H1 (cell line): ENCODE measurements at places on chromosomes 1 and 21.

DNA sequence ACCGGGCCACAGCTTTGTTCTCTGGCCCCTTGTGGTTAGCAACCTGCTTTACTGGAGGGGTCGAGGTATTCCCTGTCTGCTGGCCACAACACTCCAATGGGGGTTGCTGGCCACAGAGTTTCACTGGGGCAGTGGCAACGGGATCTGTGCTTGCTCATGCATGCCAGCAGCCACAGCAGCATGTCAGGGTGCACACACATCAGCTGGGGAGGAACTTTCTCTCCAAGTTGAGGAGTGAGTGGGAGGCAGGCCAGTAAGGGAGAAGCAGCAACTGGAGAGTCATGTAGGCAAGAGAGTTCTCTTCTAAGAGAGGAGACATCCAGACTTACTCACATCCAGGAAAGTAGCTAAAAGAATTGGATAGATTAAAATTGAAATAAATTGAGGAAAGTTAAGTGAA is 38.0 kb downstream of the SAMD13 start:
- H3K27ac ChIP-seq, result no peak overlapping the region
- H3K4me3 ChIP-seq, result no peak overlapping the region
- DNase-seq, result no peak
- no peaks in the 10 kb centered on the region for H3K36me3 ChIP-seq
- no peaks in the 10 kb centered on the region for H3K4me1 ChIP-seq

DNA sequence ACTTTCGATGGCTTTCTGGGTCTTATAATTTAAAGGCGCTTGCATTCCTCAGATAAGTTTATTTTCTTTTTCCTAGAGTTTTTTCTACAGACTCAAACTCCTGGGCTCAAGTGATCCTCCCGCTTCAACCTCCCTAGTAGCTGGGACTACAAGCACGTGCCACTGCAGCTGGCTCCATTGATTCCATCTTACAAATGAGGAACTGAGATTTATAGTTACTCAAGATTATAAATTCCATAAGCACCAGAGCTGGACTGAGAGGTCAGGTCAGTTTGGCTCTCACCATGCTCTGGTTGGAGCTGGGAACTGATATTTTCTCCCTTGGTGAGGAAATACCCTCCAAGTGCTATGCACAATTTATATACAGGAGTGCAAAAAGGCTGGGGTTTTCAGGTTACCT is 13.4 kb upstream of the PRPF38B start:
- no peaks in the 10 kb centered on the region for H3K36me3 ChIP-seq
- no peak overlapping the region for H3K27ac ChIP-seq
- peaks cover 4% of the 10 kb centered on the region; the same call in 1 of the 2 replicates for H3K4me1 ChIP-seq
- H3K27me3 ChIP-seq, result no peaks in the 10 kb centered on the region

- peaks cover 2% of the 10 kb centered on the region; the same call in 1 of the 2 replicates for H3K4me1 ChIP-seq
- H3K36me3 ChIP-seq, result no peaks in the 10 kb centered on the region
- no peak for DNase-seq
- H3K27ac ChIP-seq, result no peak overlapping the region
Observed at GRCh38 chr1:223180731-223181321, 37.8 kb upstream of the TLR5 start.

GRCh38 chr1:110524311-110525248 is 5.6 kb upstream of the KCNA10 start:
- peak; percentile 53 for DNase-seq
- no peak overlapping the region for H3K27ac ChIP-seq
- no peaks in the 10 kb centered on the region for H3K36me3 ChIP-seq
- no peak overlapping the region for H3K4me3 ChIP-seq

DNA sequence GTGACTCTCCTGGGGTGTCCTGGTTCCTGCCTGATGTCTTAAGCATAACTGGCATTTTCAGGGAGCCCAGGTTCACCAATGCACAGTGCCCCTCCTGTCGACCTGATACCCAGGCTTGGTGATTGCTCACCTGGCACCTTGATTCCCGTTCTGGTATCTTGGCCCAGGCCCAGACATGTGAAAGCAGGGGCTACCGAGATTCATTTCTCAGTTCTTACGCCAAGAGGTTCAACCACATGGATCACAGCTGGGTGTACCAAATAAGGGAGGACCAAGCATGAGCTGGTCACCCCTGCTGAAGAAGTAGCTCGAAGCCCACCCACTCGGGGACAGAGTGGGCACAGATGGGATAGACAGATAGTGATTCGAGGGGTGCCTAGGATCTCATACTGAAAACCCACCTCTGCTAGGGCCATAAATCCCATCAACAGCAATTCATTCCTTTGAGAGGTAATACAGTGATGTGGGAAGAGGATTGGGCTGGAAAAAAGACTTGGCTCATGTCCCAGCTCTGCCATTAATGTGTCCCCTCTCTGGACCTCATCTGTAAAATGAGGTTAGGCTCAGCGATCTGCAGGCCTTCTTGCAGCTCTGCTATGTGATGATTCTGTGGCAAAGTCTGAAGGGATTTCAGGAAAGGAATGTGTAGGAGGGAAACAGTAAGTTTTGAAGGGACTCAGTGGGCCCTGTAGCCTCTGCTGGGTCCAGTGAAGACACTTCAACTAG is 2.7 kb downstream of the EPHX1 start:
- H3K4me1 ChIP-seq, result peaks cover 21% of the 10 kb centered on the region
- no peak overlapping the region for H3K4me3 ChIP-seq

DNA sequence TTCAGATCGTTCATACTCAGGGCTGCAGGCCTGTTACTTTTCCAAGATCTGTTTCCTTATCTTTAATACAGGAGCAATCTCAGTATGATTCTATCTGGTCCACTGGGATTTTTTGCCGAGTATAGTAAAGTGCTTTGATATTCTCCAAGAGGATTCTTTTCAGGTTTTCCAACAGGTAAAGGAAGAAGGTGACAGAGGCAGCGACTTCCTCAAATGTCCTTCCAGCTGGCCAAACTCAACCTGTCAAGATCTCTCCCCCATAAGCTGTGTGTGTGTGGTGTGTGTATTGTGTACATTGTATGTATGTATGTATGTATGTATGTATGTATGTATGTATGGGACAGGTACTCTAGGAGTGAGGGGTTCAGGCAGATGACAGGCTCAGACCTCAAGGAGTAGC is 1.1 kb downstream of the AKR1A1 start:
- H3K4me3 ChIP-seq, result peak overlapping the region; percentile 88
- H3K27me3 ChIP-seq, result no peaks in the 10 kb centered on the region
- H3K36me3 ChIP-seq, result peaks cover 5% of the 10 kb centered on the region
- DNase-seq, result no peak

DNA sequence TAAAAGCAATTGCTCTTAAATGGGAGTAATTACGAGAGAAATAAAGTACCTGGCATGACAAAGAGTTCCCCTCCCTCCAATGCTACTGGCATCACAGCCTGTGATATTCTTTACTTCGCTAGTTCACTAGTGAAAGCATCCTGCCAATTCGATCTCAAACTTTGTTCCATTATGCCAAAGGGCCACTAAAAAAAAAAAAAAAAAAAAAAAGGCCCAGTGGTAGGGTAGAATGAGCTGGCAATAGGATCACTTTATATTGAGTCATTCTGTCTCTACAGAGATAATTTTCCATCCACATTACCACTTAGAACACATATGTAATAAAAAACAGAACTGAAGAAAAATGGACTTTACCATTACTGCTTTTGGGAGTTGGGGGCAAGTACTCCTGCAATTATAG is 11.2 kb downstream of the PUM1 start:
- H3K27me3 ChIP-seq, result no peaks in the 10 kb centered on the region
- H3K36me3 ChIP-seq, result peaks cover 62% of the 10 kb centered on the region
- DNase-seq, result no peak
- no peak overlapping the region for H3K4me3 ChIP-seq
- no peak overlapping the region for H3K27ac ChIP-seq
- H3K4me1 ChIP-seq, result no peaks in the 10 kb centered on the region

DNA sequence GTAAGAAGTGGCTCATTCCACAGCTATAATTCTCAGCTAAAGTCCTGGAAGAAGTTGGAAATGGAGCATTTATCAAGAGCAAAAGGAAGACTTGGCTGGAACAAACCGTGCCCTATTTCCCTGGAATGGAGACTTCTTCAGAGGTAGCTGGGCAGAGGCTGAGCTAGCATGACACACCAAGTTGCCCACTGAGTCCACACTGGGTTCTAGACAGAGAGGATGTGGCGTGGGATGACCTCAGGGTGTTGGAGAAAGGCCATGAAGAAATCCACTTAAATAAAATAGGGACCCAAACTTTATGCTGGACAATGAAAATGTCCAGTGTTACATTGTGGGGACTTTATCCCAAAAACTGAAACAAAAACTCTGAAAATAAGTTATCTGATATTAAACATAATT is 116.2 kb downstream of the KCNJ6 start:
- H3K27me3 ChIP-seq, result no peaks in the 10 kb centered on the region
- no peaks in the 10 kb centered on the region for H3K4me1 ChIP-seq
- no peaks in the 10 kb centered on the region for H3K36me3 ChIP-seq
- no peak overlapping the region for H3K4me3 ChIP-seq
- DNase-seq, result no peak

DNA sequence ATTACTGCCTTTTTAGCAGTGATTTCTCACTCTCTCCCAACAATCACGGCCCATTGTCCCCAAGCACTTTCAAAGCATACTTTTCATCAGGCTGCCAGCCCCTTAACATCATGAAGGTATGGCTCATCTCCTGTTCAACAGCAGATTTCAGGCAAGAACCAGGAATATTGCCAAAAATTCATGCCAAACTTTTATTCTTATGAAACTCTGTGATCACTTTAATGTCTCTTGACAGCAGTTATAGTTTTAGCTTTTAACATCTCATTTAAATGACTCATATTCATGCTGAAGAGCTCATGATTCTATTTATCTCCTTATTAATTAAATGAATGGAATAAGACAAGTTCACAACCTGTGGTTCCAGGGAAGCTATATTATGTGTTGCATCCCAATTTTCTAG is 235.1 kb downstream of the GRIK1 start:
- DNase-seq, result no peak
- H3K27me3 ChIP-seq, result no peaks in the 10 kb centered on the region
- no peak overlapping the region for H3K4me3 ChIP-seq
- no peaks in the 10 kb centered on the region for H3K4me1 ChIP-seq
- H3K27ac ChIP-seq, result no peak overlapping the region
- H3K36me3 ChIP-seq, result no peaks in the 10 kb centered on the region

GRCh38 chr21:21232320-21232719 is 234.1 kb downstream of the NCAM2 start:
- H3K4me1 ChIP-seq, result no peaks in the 10 kb centered on the region
- no peak overlapping the region for H3K27ac ChIP-seq
- no peaks in the 10 kb centered on the region for H3K27me3 ChIP-seq
- no peak overlapping the region for H3K4me3 ChIP-seq
- no peak for DNase-seq
- no peaks in the 10 kb centered on the region for H3K36me3 ChIP-seq

- no peak overlapping the region for H3K4me3 ChIP-seq
- no peaks in the 10 kb centered on the region for H3K27me3 ChIP-seq
- no peaks in the 10 kb centered on the region for H3K4me1 ChIP-seq
- no peaks in the 10 kb centered on the region for H3K36me3 ChIP-seq
- no peak for DNase-seq
Observed at GRCh38 chr1:6918186-6918924, 133.1 kb downstream of the CAMTA1 start.

- no peak for DNase-seq
- H3K4me3 ChIP-seq, result no peak overlapping the region
- no peak overlapping the region for H3K27ac ChIP-seq
- no peaks in the 10 kb centered on the region for H3K36me3 ChIP-seq
- H3K4me1 ChIP-seq, result 0 out of 2 replicates have a peak, but pooled peaks cover 2% of the 10 kb centered on the region
Observed at GRCh38 chr1:196308176-196308575, 300.1 kb downstream of the KCNT2 start.

DNA sequence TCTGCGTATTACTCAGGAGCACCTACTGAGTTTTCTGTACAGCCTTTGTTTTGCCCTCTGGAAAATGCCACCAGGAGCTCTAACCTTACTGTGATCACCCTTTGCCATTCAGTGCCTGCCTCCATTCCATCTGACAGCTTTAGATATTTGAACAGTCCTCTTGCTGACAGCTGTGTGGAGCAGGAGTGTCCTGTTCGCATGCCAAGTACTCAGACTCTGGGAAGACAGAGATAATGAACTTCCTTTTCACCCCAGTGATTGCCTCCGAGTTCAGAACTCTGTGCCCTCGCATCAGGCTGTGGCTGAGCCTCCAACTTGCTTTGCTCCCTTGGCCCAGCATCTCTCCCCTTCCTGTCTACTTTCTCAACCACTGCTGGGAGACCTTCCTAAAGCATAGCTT is 74.0 kb downstream of the CACNA1E start:
- DNase-seq, result no peak
- H3K27me3 ChIP-seq, result no peaks in the 10 kb centered on the region
- no peaks in the 10 kb centered on the region for H3K36me3 ChIP-seq
- H3K4me3 ChIP-seq, result no peak overlapping the region
- H3K27ac ChIP-seq, result no peak overlapping the region

DNA sequence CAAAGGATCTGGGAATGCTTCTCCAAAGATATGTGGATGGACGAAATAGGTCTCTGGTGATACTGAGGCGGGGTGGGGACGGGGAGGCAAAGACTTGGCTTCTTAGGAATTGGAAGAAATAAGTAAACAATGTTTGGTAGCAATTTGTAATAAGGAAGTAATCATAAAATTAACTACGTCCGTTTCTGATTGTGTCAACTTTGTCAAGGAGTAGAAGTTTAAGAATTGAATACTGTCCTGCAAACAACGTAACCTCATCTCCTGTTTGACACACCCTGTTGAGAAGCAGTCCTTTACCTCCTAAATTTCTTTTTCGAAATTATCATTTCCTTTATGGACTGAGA is 471 bp downstream of the POLR3C start:
- DNase-seq, result no peak
- no peaks in the 10 kb centered on the region for H3K27me3 ChIP-seq
- H3K27ac ChIP-seq, result peak overlapping the region; percentile 91
- H3K4me3 ChIP-seq, result peak overlapping the region; percentile 98

DNA sequence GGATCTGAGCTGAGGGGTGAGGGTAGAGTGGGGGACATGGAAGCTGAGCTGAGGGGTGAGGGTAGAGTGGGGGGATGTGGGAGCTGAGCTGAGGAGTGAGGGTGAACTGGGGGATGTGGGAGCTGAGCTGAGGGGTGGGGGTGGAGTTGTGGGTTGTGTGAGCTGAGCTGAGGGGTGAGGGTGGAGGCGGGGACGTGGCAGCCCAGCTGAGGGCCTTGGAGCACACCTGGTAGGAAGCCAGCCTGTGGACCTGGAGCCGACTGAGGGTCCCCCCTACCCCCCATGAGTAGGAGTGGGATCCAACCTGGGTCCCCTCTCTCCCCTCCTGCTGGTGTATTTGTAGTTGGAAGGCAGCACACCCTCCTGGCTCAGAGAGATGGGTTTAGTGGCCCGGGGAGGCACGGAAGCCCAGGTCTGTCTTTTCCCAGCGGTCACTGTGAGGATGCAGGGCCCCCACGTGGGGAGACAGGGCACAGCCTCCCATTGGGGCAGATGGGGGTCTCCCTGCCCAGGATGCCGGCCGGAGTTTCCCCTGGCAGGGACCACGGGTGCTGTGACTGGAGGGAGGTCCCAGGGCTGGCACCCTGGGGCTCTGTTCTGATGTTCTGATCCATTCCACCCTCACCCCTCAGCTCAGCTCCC is 13.2 kb upstream of the NPHP4 start:
- no peaks in the 10 kb centered on the region for H3K36me3 ChIP-seq
- no peak overlapping the region for H3K4me3 ChIP-seq
- DNase-seq, result no peak
- peaks cover 6% of the 10 kb centered on the region; the same call in 1 of the 2 replicates for H3K4me1 ChIP-seq
- H3K27me3 ChIP-seq, result no peaks in the 10 kb centered on the region
